Hippocampal formation (tissue), 2 donors: ENCODE measurements at places on chromosomes 1 and 21.

DNA sequence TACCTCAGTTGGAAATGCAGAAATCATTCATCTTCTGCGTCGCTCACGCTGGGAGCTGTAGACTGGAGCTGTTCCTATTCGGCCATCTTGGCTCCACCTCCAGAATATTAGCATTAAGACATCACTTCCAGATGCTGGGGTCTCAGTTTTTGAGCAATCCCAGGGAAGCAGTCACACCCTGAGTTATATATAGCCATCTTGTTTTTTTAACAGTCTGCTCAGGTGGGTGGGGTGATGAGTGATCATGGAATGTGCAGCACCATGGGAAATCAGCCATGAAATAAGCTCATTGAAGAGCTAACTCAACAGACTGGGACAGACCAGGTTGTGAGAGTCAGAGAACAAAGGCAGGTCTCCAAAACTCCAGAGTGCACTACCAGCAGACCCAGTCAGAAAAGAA is 27.0 kb upstream of the HMGB4 start:
- DNase-seq: no peak

- DNase-seq: no peak
Measured at GRCh38 chr1:24967962-24968361, 37.9 kb upstream of the RUNX3 start.

- no peak for DNase-seq
Measured at GRCh38 chr1:45043094-45043493, 31.0 kb downstream of the UROD start.

- DNase-seq: peak; percentile 2
Measured at GRCh38 chr1:26391450-26391849, 18.9 kb upstream of the ZNF683 start.

DNA sequence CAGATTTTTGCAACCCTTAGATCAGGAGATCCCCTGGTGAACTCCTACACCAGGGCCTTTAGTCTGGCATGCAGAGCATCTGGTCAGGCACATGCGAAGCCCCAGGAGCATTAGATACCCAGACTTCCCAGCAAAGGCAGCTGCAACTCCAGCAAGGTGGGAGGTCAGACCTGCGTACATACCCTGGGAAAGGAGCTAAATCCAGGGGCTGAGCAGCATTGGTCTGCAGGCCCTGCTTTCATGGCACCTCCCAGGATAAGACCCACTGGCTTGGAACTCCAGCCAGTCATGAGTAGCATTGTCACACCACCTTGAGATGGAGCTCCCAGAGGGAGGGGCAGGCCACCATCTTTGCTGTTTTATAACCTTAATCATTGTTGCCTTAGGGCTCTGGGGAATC is 92.3 kb downstream of the KCNT2 start:
- DNase-seq: no peak

DNA sequence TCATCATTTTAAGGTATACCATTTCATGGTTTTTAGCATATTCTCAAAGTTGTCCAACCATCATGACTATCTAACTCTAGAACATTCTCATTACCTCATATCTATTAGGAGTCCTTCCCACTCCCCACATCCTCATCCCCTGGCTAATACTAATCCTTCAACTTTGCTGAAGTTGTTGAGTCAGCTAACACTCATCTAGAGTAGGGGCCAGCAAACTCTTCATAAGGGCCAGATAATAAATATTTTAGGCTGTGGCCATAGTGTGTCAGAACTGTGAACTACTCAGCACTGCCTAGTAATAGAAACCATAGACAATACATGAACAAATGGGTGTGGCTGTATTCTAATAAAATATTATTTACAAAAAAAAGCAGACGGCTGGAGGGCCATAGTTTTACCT is 43.0 kb downstream of the TOR3A start:
- DNase-seq: no peak

GRCh38 chr1:195202241-195202640 is 1406.0 kb downstream of the KCNT2 start:
- DNase-seq: no peak

DNA sequence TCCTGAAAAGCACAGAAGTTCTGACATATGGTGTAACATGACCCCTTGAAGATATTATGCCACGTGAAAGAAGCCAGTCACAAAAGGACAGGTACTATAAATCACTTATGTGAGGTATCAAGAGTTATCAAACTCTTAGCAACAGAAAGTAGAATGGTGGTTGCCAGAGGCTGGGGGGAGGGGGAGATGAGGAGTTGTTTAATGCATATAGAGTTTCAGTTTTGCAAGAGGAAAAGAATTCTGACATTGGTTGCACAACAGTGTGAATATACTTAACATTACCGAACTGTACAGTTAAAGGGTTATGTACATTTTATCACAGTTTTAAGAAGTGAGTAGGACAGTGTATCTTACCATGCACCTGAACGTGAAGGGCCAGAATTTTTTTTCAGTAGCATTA is 80.0 kb downstream of the USP25 start:
- DNase-seq: no peak

GRCh38 chr1:52920791-52921291 is 699 bp downstream of the ECHDC2 start:
- DNase-seq: no peak

DNA sequence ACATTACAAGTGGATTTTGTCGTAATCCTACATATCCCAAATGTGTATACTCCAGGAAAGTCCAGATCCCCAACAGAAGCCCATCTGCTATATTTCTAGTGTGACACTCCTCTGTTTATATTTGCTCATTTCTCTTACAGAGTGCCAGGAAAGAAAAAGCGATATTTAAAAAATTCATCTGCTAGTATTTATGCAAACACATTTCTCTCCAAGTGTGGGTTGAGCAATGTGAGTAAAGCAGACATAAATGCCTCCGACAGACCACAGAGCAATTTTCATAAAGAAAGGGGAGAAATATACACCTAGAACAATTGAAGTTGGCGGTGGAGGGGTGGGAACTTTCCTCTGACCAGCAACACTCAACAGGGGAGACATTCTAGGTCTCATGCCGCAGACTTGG is 22.2 kb upstream of the RAP1A start:
- no peak for DNase-seq

DNA sequence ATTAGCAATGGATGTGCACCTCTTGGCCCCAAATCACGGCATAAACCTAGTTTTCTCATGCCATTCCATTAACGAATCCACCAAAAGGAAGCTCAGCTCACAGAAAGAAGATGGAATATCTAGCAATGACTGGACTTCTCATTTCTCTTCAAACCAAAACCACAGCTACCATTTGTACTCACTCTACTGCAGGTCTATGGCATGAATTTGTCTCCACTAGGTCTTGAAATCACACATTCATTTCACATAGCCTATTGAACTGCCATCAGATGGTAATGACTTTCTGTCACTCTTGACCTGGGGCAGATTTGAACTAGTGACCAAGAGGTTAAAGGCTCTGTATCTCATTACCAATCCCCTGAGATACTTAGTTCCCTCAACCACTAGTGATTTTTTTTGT is 382.7 kb downstream of the DPYD start:
- DNase-seq: no peak

DNA sequence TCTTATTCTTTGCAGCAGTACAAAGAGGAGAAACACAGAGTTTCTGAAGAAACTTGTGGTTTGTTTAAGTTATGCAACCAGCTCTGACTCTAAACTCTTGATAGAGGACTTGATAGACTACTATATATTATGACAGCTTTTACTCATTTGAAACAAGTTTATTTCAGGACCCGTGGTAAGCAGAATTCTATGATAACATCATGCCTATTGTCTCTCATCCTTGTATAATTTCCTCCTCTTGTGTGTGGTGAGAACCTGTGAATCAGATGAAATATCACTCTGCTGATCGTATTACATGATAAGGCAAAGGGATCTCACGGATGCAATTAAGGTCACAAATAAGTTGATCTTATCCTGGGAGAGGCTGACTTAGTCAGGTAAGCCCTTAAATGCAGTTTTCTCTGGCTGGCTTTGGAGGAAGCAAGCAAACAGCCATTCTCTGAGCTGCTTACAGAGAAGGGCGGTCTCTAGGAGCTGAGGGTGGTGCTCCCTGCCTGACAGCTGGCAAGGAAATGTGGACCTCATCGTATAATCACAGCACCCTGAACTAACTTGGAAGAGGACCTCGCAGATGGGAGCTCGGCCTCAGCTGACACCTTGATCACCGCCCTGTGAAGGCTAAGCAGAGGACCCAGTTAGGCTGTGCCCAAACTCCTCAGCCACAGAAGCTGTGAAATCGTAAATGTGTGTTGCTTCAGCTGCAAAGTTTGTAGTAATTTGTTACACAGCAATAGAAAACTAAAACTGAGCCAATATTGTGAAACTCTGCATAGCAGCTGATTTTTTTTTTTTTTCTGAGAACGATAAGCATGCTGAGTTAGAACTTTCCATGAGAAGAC is 151.1 kb upstream of the DPT start:
- no peak for DNase-seq

GRCh38 chr1:245458234-245458633 is 303.4 kb downstream of the KIF26B start:
- no peak for DNase-seq

- no peak for DNase-seq
Measured at GRCh38 chr1:44672961-44673674, 1.2 kb downstream of the TMEM53 start.

DNA sequence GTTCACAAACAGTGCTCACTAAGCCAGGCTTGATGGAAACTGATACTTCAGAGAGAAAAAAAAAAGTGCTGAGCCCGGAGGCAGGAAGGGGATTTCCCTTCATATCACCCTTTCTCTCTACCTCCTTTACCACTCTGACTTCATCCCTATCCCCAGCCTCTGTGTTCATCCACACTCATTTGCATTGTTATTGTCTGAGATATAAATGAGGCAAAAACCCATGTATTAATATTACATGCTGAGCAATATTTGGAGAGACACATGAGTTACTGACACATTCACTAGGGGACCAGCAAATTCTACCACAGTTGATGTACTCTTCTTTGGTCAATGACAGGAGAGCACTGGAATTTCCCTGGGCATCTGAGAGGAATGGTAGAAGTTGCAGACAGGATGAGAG is 175.8 kb downstream of the TNFSF18 start:
- DNase-seq: no peak

DNA sequence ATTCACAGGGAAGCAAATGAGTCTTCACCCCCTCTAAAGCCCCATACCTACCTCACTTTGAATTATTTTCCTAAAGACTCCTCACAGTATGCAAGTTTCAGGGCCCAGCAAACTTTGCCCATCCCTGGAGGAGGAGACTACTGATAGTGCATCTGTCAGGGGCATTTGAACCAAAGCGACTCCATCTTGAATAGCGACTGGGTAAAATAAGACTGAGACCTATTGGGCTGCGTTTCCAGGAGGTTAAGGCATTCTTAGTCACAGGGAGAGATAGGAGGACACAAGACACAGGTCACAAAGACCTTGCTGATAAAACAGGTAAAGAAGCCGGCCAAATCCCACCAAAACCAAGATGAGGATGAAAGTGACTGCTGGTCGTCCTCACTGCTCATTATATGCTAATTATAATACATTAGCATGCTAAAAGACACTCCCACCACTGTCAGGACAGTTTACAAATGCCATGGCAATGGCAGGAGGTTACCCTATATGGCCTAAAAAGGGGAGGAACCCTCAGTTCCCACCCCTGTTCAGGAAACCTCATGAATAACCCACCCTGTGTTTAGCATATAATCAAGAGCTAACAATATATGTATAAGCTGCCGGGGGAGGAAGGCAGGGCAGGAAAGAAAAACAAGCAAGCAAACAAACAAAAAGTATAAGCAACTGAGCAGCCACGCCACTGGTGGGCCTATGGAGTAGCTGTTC is 3.3 kb upstream of the PKNOX1 start:
- no peak for DNase-seq
